Esophagus muscularis mucosa (tissue), 4 donors: ENCODE measurements at places on chromosomes 16 and 17.
A peak's percentile ranks its signal among the peaks of the same experiment; 100 is the strongest.

DNA sequence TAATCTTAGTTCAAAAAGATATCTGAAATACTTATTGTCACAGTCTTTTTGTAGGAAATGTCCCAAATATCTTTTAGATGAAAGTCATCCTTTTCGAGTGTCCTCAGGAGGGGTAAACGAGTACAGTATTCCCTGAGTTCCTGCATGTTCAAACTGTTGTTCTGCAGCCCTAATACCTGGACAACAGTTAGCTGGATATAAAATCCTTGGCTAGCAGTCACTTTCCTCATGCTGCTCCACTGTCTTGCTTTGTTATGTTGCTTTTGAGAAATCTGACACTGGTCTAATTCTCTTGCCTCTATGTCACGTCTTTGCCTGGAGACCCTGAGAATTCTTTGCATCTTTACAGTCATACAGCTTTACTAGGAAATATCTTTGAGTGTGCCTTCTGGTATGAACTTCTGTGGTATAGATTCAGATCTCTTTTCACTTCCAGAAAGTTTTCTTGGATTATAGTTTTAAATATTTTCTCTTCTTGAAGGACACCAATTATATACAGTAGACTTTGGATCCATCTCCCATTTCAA is 9.5 kb downstream of the MBTD1 start:
- DNase-seq, result no peak

DNA sequence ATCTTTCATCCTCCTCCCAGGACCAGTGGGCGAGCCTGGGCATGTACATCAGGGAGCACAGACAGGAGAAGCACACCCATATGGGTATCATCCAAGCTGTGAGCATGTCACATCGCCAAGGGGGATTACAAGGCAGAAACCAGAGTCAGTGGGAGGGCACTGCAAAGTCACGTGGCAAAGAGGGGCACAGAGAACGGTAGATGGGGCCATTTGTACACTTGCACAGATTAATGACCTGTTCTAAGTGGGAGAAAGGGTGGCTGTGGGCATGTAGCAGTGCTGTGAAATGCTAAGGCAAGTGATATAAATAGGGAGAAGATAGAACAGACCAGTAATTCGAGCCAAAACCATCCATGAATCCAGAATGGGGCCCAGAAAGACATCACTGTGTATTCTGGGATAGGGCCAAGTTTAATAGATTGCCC is 265.0 kb downstream of the CPPED1 start:
- DNase-seq, result no peak

DNA sequence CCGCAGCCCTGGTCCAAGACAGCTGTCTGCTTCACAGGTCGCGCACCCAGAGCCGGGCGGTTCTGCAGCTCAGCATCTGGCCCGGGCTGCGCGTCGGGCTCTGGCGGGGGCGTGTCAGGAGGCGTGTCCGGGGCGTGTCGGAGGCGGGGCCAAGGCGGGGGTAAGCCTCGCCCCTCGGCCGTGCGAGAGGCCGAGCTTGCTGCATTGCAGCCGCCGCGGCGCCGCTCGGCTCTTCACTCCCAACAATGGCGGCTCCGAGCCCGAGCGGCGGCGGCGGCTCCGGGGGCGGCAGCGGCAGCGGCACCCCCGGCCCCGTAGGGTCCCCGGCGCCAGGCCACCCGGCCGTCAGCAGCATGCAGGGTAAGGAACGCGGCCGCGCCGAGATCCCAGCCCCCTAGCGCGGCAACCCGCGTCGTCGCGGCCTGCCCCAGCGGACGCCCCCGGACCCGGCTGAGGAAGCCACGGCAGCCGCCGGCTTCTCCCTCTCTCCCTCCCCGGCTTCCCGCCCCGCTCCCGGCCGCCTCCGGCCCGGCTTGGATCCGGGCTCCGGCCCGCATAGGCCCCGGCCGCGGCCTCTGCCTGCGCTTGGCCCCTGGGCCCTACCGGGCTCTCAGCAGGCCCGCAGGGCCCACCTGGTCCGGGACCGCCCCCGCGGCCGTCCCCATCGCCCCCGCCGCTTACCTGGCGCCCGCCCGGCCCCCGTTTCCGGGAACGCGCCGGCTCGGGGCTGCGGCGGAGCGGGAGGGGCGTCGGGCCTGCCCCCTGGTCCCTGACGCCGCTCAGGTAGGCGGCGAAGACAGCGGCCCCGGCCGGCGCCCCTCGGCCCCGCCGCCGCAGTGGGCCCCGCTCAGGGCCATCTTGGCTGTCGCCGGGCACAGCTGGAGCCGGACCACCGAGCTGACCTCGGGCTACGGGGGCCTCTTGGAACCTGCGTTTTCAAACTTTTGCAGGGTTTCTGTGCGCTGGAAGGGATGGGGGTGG is at the start of gene MAP2K4:
Gene MAP2K4, plus strand, starts transcription at position 236 of the 981 bp plus-strand sequence. Its CDS starts 10 bp downstream, at position 246.
- peak; percentile 97 for DNase-seq

DNA sequence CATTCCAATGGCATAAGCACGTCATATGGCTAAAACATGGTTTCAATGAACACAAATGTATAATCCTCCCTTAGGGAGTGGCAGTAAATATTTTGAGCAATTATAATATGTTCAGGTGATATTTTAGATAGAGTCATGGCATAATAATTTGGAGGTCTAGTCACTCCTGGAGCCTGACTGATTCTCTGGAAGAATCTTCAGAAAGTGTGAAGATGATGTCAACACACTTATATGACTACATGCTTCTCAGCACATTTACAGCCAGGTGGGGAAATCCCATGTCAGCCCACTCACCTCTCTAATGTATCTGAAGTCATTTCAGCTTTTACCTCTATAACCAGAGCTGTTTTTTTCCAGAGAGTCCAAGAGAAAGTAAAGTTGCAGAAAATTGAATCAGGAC is 474.8 kb downstream of the SHISA9 start:
- no peak for DNase-seq

GRCh38 chr17:49748791-49749190 is 15.1 kb downstream of the FAM117A start:
- no peak for DNase-seq

- no peak for DNase-seq
Observed at GRCh38 chr17:72488555-72489271, 367.9 kb downstream of the SOX9 start.

DNA sequence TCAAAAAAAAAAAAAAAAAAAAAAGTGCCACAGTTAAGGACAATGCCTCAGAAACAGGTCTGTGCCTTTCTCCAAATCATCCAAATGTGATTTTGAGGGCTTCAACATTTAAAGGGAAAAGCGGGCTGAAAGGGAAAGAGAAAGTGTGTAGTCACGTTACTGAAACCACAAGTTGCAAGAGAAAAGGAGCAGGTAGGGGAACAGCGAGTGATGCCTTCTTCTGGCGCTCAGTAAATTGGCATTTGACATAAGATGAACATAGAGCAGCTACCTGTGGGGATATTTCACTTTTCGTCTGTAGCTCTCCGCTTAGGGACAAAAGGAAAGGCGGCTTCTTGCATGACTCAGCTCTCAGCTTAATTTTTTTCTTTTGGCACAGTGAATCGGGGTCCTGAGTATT is 11.1 kb downstream of the CMTM2 start:
- no peak for DNase-seq

DNA sequence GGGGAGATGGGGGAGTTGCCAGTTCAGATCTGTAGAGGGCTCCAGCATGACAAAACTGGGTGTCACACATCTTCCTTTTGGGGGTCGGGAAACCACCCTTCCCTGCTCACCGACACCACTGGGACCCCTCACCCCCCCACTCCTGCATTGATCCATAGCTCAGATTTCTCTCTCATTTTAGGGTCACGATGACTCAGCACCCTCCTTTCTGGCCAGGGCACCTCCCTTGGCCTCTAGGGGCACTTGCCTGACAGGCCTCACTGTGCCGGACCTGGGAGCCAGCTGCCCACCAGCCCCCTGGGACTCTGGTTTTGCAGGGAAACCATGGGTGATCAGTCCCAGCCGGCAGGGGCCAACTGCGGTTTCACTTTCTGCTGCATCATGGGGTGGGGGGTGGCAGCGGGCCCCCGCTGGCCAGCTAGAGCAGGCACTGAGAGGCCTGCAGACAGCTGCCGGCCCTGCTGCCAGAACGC is 239.4 kb downstream of the MRTFB start:
- no peak for DNase-seq

DNA sequence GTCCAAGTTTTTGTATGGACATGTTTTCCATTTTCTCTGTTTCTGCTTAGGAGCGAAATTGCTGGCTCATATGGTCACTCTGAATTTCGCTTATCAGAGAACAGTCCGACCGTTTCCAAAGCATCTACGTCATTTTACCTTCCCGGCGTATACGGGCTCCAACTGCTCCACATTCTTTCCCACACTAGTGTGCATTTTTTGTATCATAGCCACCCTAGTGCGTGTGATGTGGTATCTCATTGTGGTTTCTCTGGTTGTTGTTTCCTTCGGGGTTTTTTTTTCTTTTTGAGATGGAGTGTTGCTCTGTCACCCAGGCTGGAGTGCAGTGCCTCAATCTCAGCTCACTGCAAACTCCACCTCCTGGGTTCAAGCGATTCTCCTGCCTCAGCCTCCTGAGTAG is 31.0 kb upstream of the BHLHA9 start:
- no peak for DNase-seq

DNA sequence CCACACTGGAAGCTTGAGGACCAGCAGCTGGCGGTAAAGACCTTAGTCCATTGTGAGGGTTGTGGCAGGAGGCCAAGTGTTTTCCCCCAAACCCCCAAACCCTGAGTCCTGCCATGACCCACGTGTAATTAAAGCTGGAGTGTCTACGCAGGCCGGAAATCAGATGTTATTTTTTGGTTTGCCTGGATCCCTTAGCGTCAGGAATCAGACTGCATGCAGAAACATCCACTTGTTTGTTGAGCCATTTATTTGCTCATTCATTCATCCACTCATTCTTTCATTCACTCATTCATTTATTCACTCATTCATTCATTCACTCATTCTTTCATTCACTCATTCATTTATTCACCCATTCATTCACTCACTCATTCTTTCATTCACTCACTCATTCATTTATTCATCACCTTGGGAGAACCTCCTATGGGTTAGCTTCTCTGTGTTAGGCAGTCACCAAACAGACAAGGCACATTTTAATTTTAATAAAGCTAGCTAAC is 313.1 kb downstream of the MAF start:
- no peak for DNase-seq

- DNase-seq, result no peak
Observed at GRCh38 chr16:75931043-75931442, 204.8 kb upstream of the CPHXL start.

- no peak for DNase-seq
Observed at GRCh38 chr16:21272253-21272652, 5.8 kb downstream of the CRYM start.

GRCh38 chr16:797120-797420 is 3.5 kb downstream of the GNG13 start:
- no peak for DNase-seq

GRCh38 chr16:24360936-24361335 is 104.8 kb downstream of the CACNG3 start:
- no peak for DNase-seq

DNA sequence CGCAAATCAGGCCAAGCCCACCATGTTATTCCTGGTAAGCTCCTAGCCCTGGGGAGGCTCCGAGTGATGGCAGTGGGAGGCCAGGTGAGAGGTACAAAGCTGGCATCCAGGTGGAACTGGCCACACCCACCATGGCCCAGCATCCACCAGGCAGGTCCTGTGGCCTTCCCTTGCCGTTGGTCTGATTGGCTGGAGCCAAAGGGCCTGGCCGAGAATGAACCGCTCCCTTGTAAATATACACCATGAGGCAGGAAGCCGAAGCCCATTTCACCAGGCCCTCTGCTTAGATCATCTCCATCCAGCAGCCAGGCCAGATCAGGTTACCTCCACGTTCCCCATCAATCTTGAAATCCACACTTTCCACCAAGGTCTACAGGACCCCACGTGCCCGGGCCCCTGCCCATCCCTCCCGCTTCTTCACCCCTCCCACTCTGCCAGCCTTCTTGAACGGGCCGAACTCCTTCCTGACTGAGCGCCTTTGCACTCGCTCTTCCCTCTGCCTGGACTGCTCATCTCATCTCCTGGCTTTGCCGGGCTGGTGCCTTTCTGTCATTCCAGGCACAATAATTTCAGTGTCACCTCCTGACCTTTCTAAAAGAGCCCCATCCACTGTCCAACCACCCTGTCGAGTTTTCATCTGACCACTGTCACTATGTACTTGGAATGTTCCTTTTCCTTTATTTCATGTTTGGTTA is 5.8 kb downstream of the SOCS1 start:
- DNase-seq, result no peak

GRCh38 chr17:74383141-74383540 is 15.8 kb downstream of the GPR142 start:
- no peak for DNase-seq

- no peak for DNase-seq
Observed at GRCh38 chr17:79017546-79018369, 6.2 kb upstream of the C1QTNF1 start.

- DNase-seq, result no peak
Observed at GRCh38 chr16:27482397-27483087, 67.2 kb downstream of the GTF3C1 start.

DNA sequence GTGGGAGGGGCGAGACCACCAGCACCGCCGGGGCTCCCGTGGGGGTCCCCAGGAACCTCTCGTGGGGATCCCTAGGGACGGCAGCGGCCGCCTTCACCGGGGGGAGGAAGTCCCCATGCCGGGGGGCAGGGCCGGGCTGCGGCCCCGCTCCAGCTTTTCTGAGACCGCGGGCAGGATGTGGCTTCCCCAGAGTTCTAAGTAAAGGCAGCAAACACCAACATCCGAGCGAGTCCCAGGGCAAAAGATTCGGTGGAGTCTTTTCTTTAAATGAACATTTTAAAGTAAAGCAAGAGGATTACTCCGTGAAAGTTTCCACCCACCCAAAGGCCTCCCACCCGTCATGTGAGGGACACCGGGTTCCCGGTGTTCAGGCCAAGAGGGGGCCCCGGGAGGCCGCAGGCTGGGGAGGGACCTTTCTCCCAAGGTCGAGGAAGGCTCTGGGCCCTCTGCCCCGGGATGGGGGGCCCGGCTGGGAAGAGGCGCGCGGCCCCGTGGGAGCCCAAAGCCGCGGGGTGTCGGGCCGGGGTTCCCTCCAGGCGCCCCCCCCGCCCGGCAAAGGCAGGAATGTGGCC is 137.2 kb upstream of the RPH3AL start:
- DNase-seq, result no peak

- no peak for DNase-seq
Observed at GRCh38 chr17:81659038-81659437, 2.7 kb upstream of the PDE6G start.

- DNase-seq, result no peak
Observed at GRCh38 chr16:79089735-79090284, 510.7 kb downstream of the MAF start.

DNA sequence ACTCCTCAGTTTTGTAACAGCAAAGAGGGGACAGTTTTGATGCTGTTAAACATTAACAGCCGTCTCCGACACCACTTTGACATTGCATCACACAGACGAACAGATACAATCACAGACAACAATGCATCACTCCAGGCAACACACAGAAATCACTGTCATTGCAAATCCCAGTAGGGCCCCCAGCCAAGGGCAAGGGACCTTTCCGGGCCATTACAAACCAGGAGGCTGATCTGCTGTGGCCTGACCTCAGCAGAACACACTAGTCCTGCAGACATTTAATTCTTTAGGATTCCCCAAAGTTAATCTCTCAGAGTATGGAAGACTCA is 136.2 kb upstream of the RCVRN start:
- DNase-seq, result no peak

GRCh38 chr17:78421534-78422266 is 43.3 kb downstream of the PGS1 start:
- no peak for DNase-seq

- no peak for DNase-seq
Observed at GRCh38 chr17:35017021-35017420, 36.7 kb downstream of the LIG3 start.
